Stimulated activated naive CD8-positive, alpha-beta T cell treated with anti-CD3 and anti-CD28 coated beads, Interleukin-15, amount 100 ng/mL, for 72 hours (primary cell): ENCODE measurements at places on chromosomes 6 and 20.

DNA sequence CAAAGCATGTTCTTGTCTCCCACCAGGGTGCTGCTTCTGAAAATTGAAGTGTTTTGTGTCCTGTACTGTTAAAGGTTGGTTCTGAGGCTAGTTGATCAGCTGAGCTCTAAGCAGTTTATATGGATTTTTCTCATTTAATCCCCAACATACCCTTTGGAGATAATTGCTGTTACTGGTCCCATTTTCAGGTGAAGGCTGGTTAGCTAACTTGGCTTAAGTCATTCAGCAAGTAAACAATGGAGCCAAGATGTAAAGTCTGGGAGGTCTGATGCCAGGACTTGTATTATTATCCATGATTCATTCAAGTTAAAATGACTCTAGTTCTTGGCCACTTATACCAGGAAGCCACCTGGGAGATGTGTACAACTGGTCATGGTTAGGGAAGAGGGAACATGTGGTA is 42.5 kb upstream of the FERMT1 start:
- DNase-seq, result no peak

- peak; percentile 68 for DNase-seq
Measured at GRCh38 chr6:157760589-157761330, 62.3 kb upstream of the SNX9 start.

DNA sequence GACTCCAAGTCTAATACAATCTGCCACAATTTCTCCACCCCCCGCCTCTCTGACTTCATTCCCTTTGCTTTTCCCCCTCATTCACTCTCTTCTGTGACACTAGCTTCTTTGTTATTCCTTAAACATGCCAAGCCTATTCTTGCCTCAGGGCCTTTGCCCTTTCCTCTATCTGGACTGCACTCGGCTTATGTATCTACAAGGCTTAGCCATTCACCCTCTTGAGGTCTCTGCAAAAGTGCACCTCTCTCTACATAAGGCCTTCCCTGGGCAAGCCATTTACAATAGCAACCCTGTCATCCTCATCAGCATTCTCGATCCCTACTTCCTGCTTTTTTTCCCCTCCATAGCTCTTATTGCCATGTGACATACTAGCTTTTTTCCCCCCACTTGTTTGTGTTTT is 168.9 kb downstream of the PDSS2 start:
- no peak for DNase-seq

- no peak for DNase-seq
Measured at GRCh38 chr6:34595332-34596184, 39.4 kb upstream of the SPDEF start.

- DNase-seq, result no peak
Measured at GRCh38 chr20:63877755-63878470, 12.8 kb downstream of the TPD52L2 start.
